ENCODE measurements at places on chromosomes 16 and 17. TPM values are rescaled to one million over a fixed set of nuclear protein-coding genes. Genes with fewer than 3 reads are reported as not detected.

Gene CCL7
- not detected for total RNA-seq

Gene FBXL16
- 0.12 TPM for total RNA-seq

Gene TBC1D3G
- total RNA-seq, result not detected

Gene SPNS2
- total RNA-seq, result 15.7 TPM

GRCh38 chr16:79784007-79784406 is 183.5 kb upstream of the MAF start:
- DNase-seq, result no peak

- no peak for DNase-seq
These were observed 268.1 kb upstream of the TBX2 start for GRCh38 chr17:61131585-61131984.

- no peak for DNase-seq
These were observed 24.9 kb downstream of the BAHCC1 start for GRCh38 chr17:81419886-81420768.

DNA sequence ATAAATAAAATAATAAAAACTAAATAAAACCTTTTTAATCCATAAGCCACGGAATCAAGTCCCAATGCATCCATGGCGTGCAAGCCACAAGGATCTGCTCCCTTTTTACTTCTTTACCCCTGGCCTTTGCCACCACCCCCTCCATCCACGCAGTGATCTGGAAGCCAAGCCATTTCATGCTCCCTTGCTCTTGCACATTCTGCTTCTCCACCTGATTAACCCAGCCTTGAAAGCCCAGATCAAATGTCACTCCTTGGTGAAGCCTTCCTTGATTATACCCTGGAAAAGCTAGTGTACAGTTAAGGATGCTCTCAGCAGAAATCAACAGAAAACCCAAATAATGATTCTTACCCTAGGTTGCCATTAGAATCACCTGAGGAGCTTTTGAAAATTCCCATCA is 9.9 kb downstream of the LRRC3C start:
- DNase-seq, result no peak

GRCh38 chr16:57163842-57164241 is 22.0 kb downstream of the PSME3IP1 start:
- no peak for DNase-seq

DNA sequence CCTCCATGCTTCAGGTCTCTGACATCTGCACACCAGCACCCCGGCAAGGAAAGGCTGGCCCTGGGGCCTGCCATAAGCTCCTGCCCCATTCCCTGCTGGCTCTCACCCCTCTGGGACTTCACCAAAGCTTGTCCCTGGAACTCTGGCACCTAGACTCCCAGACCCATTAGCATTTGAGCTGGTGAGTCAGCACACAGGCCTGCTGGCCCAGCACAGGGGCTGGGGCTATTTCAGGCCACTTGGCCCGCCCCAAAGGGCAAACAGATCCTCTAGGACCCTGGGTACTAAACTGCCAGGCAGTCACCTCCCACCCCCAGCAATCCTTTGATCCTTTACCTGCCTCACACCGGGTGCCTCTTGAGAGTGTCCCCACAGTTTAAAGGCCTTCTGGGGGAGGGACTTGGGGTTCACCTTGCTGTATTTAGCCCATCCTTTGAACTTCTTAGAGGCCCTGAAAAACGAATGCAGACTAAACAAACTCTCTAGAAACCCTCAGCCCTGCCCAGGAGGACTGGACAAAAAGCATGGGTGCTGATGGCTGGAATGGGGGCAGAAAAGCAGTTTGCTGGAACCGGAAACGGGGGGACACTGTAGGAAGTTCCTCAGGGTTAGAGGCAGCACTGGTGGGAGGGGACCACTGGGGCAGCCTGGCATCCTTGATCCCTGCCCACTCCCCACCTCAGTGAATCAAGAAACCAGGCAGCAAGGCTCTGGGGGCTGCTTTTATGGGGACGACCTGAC is 3.2 kb upstream of the SAMD14 start:
- DNase-seq, result no peak

- no peak for DNase-seq
These were observed 44.8 kb downstream of the WNT3 start for GRCh38 chr17:46773676-46774075.

DNA sequence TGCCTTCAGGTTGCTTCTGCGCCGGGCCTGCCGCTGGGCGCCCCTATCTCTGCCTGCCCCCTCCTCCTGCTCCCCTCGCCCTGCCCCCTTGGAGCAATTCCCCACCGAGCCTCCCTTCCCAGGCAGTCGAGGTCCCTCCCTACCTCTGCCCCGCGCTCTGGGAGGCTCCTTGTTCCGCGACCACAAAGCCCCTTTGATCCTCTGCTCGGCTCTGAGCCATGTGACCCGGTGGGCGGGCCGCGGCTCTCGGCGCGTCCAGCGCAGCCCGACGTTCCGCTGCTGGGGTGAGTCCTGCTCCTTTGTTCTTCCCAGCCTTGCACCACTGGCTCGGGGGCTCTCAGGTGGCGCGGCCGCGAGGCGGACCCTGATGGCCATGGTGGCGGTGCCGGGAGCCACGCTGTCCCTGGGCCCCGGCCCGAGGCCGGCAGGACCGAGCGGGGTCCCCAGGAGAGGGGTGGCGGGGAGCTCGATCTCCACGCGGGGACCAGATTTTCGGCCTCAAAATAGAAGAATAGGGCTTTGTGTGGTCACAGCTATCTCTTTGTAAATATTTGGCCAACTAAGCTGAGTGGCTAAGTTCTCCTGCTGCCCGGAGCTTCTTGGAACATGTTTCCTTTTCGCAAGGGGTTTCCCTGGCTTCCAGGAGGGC is 310.6 kb downstream of the SEC14L1 start:
- DNase-seq, result peak; percentile 79

DNA sequence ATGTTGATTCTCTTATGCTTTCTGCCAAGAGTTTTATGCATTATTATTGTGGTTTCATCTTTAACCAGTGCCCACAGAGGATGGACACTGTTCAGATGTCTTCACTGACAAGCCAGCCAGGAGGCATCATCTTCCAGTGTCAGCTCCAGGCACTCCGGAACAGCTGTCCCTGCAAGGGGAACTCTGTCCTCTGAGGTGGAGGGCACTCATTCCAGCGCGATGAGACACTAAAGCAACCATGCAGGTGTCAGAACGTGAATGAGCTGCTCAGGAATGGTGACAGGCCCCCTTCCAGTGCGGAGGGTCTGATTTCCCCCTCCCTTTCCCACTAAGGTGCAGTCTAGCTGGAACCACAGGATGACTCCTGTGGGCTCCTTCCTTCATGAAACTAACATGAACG is 117.5 kb downstream of the NOG start:
- DNase-seq, result no peak

DNA sequence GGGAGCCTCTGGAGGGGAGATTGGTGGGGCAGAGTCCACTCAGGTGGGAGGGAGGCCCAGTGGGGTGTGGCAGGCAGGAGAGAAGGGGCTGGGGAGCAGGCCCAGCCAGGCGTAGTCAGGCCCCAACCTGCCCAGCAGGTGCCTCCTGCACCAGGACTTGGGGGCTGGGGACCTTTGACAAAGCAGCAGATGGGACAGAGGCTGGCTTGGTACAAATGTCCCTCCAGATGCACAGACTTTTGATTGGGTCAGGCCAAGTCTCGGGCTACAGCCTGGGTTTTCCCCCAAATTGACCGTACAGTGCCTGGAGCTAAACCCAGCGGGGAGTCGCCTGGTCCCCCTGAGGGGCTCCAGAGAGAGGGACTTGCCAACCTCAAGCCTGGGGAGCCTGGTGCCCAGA is 411 bp downstream of the GGT6 start:
- DNase-seq, result no peak

DNA sequence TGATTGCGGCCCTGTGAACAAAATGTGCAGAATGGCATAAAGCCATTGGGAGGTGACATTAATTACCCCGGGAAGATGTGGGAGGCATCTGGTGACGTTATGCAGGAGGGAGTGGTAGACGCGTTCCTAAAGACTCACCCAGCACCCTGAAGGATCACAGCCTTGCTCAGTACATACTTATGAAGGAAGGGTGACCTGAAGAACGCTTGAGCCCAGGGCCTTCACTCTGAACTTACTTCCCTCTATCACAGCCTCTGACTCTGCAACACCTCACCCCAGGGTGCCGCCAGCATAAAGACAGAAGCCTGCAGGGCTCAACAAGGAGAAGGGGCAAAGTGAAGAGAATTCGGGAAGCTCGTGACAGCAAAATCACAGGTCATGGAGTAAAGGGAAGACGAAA is 9.4 kb downstream of the MFSD6L start:
- no peak for DNase-seq
